ENCODE measurements at places on chromosomes 16 and 17.

- no peak for DNase-seq
These were observed 18.1 kb downstream of the PPL start for GRCh38 chr16:4918781-4919251.

- no peak for DNase-seq
These were observed 20.0 kb downstream of the HS3ST3B1 start for GRCh38 chr17:14320734-14321475.

DNA sequence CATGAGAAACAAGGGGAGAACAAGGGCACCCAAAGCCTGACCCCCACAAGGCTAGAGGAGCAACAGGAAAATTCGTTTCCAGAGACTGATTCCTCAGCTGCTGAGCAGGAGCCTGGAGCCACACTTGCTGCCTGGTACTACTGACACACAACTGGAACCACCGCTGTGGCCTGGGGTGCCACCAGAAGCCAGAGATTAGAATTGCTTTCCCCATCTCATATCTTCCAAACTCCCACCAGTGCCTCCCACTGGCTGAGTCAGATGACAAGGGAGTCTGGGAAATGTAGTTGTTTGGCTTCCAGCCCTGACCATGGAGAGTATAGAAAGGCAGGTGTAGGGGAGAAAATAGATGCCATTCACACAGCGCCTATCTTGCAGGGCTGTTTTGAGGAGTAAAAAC is 4.1 kb upstream of the TMEM11 start:
- DNase-seq, result no peak

- DNase-seq, result no peak
These were observed 80.6 kb downstream of the C16orf95 start for GRCh38 chr16:87236516-87237115.

GRCh38 chr17:11643851-11644250 is 45.6 kb downstream of the DNAH9 start:
- no peak for DNase-seq

GRCh38 chr17:56441308-56441707 is 152.2 kb upstream of the NOG start:
- no peak for DNase-seq
